Stimulated activated CD4-positive, alpha-beta T cell treated with anti-CD3 and anti-CD28 coated beads, Interleukin-15, amount 100 ng/mL, for 1 hour (primary cell): ENCODE measurements at places on chromosomes 3 and 15.

GRCh38 chr3:40312661-40313226 is 3.2 kb downstream of the EIF1B start:
- DNase-seq: no peak

DNA sequence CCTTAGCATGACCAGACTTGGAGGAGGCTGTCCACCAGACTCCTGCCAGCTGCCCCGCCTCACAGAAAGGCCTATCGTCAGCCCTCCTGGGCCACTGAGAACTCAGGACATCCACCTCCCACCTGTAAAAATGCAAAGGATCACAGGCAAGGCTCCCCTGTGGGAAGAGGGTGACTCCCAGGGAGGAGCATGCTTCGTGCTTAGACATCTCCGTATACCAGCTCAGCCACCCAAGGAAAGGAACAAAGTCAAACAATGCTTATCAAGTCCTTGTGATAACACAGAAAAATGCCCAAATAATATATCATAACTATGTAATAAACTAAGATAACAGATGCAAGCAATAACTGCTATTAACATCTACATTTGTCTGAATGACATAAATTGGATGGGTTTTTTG is 4.2 kb downstream of the RMDN3 start:
- DNase-seq: no peak

DNA sequence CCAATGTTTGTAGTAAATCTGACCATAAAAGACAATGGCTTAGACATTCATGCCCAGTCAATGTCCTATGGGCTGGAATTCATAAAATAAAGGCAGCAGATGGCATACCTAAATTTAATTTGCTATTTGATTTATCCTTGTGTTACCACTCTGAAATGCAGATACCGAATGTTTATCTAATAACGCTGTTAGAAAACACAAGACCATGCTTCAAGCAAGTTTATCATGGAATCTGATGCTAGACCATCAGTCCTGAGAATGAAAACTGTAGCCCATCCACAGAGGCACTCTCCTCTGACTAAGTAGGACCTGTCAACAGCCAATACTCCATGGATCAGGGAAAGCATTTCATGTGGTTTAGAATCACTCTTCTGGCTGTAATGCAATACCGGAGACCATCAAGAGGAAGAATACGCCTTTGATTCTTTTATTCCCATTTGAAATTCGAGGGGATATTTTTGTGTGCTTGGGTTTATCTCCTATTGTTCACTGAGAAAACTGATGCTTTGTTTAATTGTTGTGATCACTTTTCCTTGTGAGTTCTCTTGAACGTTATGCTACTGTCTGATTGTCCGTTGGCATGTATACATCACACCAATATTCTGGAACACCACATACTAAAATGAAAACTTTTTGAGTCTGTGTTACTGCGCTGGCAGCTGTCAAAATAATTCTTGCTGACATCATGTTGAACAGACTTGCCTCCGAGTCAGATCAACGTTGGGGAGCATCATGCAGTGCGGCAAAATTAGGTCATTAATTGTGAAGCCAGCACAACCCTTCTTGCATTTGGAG is 12.1 kb upstream of the CPB1 start:
- DNase-seq: no peak

- DNase-seq: no peak
These were observed 115.7 kb downstream of the SI start for GRCh38 chr3:164962610-164963009.

GRCh38 chr3:188149587-188149986 is 4.4 kb upstream of the LPP start:
- no peak for DNase-seq

GRCh38 chr3:60983906-60984305 is 267.3 kb downstream of the FHIT start:
- no peak for DNase-seq

DNA sequence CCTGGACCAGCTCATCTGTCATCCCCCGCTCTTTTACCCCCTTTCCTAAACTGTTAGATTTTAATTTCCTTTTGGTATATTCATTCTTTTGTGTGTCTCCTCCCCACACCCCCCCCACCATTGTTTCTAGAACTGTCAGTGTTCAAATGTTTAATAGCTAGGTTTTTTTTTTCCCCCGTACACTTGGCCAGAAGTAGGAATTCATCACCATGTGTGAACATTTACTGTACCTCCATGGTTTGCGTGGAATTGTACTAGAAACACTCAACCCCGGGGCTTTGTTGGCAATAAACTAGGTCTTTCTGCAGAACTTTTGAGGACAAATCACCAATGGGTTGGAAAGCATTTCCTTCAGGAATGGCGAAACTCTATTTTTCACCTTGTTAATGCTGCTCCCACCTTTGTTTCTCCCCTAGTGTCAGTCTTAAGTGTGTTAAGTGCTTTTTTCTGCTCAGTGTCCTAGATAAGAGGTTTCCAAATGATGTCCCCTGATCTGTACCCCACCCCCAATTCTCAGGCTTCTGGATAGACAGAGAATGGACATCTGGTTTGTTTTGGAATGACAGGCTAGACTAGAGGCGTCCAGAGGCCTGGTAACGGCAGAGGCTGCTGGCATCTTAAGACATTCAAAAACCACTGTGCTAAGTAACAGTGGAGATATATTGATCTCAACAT is 76.8 kb downstream of the SMAD3 start:
- no peak for DNase-seq

GRCh38 chr3:117610156-117610555 is 900.6 kb downstream of the TUSC7 start:
- DNase-seq: no peak

DNA sequence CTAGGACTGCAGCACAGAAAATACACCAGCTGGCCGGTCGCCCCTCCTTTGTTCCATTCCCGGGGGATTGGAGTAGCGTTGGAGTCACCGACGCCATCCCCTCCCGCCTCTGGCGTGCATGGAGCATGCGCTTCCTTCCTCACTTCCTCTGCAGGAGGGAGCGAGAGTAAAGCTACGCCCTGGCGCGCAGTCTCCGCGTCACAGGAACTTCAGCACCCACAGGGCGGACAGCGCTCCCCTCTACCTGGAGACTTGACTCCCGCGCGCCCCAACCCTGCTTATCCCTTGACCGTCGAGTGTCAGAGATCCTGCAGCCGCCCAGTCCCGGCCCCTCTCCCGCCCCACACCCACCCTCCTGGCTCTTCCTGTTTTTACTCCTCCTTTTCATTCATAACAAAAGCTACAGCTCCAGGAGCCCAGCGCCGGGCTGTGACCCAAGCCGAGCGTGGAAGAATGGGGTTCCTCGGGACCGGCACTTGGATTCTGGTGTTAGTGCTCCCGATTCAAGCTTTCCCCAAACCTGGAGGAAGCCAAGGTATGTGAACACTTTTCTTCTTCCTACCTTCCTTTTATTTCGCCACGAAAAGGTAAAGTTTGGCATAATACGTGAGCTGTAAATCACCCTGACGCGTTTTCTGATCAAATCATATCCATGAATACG is at the start of gene SCG3:
Gene SCG3, plus strand, starts transcription at position 201 of the 661 bp plus-strand sequence. Its CDS starts 253 bp downstream, at position 454.
- DNase-seq: peak; percentile 29
